ENCODE measurements at places on chromosomes 1 and 21.

DNA sequence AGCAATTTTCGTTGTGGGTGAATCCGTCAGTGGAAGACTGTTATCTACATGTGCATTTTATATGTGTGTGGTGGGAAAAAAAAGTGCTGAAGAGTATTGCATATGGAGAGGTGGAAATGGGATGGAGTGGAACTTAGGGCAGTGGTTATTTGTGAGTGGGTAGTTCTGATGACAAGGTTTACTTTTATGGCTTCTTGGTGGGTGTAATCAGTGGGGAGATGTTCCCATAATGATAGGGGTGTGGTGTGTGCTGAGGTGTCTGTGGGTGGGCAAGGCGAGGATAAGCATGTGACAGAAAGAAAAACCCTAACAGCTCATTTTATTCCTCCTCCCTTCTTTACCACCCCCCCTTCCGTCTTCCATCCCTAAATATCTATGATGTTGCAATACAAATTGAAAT lies 288.1 kb downstream of the NUF2 start:
- DNase-seq, result no peak

DNA sequence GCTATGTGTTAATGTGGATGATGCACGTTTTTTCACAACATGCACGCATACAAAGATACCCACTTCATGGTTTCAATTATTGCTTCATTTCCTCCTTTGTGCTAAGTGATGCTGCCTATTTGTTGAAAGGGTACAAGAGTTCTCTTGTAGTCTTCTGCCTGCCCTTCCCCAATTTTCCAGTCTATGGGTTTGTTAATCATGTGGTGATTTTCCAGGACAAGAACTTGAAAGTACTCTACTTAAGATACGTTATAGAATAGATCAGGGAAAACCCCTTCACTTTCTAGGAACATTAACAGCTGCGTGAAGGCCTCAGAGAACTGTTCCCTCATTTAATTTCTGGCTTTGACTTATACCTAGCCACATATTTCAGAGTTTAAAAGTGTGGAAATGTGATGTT lies 52.1 kb upstream of the SLC44A3 start:
- no peak for DNase-seq

DNA sequence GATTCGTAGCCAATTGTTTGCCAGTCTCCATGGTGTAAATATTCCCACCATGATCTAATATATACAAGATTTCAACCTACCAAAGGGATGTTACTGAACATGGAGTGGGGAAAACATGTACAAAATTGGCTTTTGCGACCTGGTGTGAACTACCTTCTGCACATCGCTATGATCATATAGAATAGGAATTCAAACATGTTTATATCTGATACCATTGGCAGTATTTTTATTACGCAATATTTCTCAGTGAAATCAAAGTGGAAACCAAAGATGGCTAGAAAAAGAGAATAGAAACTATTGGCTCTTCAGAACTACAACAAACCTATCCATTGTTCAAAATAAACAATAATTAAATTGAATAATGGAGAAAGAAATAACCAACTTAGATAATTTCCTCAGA lies 285.1 kb downstream of the TPR start:
- DNase-seq, result no peak

- peak; percentile 88 for DNase-seq
These were observed at the start of gene SYT14 for GRCh38 chr1:209937996-209938959. TSS of gene SYT14 (plus strand) at chr1:209938217. CDS start at chr1:209938265, 48 bp downstream.

- peak; percentile 56 for DNase-seq
These were observed 2.8 kb downstream of the ANKRD34A start for GRCh38 chr1:145961425-145962156.

GRCh38 chr1:234602334-234603220 lies 7.4 kb downstream of the IRF2BP2 start:
- DNase-seq, result peak; percentile 86

DNA sequence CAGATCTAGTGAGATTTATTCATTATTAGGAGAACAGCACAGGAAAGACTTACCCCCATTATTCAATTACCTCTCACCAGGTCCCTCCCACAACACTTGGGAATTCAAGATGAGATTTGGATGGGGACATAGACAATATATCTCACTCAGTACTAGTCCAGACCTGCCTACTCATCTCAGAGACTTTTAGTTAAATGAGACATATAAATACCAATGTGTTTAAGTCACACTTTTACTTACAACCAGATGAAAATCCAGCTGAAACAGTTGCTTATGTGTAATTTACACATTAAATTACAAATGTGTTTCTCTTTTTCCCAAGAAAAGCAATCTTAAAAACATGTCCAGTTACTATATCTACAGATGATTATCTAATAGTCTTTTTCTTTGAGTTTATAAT lies 1145.6 kb downstream of the KCNT2 start:
- DNase-seq, result no peak

All from AG08396 (cell line).